SK-N-DZ (cell line): ENCODE measurements at places on chromosomes 1 and 21.

DNA sequence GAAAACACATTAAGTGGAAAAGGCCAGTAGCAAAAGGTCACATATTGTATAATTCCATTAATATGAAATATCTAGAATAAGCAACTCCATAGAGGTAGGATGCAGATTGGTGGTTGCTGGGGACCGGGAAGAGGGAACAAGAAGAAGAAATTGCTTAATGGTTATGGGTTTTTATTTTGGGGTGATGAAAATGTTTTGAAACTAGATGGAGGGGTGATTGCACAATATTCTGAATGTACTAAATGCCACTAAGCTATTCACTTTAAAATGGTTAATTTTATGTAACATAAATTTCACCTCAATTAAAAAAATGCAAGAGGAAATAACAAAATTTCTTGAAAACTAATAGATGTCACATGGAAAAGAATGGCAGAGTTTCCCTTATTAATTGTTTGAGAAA is 6.7 kb downstream of the KIAA0040 start:
- DNase-seq: no peak

- DNase-seq: no peak
Measured at GRCh38 chr1:222288053-222288452, 259.9 kb downstream of the HHIPL2 start.

DNA sequence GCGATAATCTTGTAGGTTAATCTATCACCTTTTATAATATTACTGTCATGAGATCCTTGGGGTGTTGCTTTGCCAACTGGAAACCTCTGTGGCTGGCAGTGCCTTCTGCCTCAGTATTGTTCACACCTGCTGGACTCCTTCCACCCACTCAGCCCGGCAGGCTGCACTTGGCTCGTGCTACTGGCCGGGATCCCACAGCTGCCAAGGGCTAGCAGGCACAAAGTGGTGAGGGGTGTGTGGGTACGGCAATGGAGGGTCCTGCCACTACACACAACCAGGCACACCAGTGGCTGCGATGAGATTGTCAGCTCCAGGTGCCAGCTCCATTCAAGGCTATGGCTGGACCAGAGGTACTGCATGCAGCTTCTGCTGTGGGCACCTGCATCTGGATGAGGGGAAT is 191.2 kb upstream of the LYPLAL1 start:
- no peak for DNase-seq

DNA sequence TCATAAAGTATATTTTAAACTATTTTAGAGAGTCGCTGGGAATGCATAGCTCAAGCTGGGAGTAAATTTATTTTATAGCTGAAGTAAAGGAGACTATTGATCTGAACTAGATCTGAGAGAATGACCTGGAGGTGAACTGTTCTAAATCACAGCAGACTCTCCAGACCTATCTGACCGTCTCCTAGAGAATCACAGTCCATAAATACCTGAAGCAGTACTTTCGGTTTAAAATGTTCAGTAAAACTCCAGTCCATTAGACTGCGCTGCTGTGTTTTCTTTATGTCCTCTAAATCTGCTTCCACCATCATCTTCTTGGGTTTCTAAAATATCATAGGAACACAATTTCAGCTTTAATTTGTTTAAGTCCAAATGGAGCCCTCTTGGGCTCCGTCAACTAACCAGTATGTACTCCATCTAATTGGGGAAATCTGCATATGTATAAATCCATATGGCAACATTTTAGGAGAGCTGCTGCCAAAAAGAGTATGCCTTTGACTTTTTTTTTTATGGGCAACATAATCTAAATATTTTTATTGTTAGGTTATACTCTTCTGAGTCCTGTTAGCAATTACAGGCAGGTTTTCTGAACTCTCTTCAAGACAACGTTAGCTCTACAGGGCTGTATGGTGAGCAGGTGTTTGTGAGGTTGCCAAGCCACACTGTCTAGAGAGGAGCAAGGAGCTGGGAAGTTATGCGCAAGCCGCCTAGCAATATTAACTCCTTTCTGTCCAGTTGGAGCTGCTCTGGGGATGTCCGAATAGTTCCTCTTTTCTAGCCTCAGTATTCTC is 111.2 kb downstream of the SPAG17 start:
- no peak for DNase-seq
